Activated naive CD4-positive, alpha-beta T cell treated with anti-CD3 and anti-CD28 coated beads for 36 hours (primary cell): ENCODE measurements at places on chromosomes 1 and 21. TPM values are rescaled to one million over a fixed set of nuclear protein-coding genes. Genes with fewer than 3 reads are reported as not detected.

Gene ASTN1
- total RNA-seq, result not detected

Gene ORC1
- total RNA-seq, result 46.9 TPM

Gene SPRR2F
- total RNA-seq, result not detected

Gene TAS1R1
- not detected for total RNA-seq

Gene CLDN17
- not detected for total RNA-seq
